Astrocyte of the spinal cord (primary cell): ENCODE measurements at places on chromosomes 3 and 15.
A peak's percentile ranks its signal among the peaks of the same experiment; 100 is the strongest.

- DNase-seq: no peak
Observed at GRCh38 chr3:125470671-125471070, 49.3 kb downstream of the SNX4 start.

- DNase-seq: no peak
Observed at GRCh38 chr15:73889053-73889761, 15.8 kb downstream of the TBC1D21 start.

GRCh38 chr15:48149858-48150257, 28.2 kb downstream of the MYEF2 start:
- peak; percentile 67 for DNase-seq

DNA sequence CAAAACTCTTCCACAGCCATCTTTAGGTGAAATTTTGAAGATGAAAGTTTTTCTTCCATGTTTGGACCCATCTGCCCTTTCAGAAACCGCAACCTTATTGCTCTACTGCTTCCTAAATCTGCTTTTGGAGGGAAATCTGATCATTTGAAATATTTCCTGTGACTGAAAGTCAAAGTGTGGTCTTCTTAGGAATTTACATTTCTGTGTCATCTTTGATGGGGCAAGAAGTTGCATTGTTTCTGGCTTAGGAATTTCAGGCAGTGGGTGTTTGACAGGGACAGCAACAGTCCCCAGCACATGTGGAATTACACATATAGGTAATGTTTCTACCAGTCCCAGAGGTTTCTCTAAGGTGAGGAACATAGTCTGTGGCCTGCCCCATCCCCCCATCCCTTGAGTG, 5.3 kb upstream of the TYRO3 start:
- DNase-seq: no peak

- no peak for DNase-seq
Observed at GRCh38 chr3:194664857-194665256, 7.1 kb downstream of the LSG1 start.

DNA sequence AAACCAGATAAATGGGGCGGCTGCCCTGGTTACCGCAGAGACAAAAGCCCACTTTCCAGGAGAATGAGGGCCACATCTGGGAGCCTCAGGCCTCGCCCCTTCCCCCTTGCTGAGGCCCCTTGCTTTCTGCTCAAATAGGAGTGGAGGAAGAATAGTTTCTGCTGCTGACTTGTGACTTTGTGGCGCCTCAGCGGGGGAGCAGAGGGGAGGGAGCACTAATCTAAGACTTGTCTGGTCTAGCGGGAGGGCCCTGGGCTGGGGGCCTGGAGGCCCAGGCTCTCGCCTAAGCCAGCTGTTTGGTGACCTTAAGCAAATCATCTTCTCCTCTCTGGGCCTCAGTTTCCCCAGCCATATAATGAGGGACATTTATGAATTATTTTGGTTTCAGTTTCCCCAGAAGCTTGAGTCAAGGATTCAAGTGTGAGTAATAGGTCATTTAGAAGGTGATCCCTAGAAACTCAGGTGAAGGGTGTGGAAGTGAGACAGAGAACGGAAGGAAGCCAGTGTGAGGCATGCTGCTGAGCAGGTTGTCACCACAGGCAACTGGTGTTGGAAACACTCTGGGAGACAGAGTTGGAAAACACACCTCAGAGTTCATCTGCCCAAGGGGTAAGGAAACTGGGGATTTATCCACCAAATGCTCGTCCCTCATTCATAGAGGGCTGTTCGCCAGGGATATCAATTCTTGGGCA, 25.9 kb upstream of the SMAD3 start:
- no peak for DNase-seq

- DNase-seq: no peak
Observed at GRCh38 chr3:127265581-127265981, 22.3 kb downstream of the PRR20G start.

DNA sequence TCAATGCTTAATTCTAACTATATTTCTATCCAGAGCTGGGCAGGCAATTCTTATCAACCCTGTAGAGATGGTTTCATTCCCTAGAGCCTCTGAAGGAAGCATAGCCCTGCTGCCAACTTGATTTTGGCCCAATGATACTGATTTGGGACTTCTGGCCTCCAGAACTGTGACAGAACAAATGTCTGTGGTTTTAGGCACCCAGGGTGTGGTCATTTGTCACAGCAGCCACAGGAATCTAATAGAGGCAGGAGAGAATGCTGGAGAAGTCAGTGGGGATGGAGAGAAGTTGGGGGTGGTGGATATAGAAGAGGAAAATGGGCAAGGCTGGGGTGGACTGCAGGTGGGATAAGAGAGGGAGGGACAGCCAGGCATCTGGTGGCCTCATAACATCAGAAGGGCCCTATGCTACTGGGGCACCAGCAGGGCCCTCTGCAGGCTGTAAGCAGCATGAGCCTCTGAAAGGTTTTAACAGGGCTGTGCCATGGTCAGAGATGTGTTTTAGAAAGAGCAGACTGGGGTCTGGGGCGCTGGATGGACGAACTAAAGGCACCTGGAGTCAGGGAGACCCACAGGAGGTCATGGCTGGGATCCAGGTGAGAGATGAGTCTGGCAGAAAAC, 19.8 kb downstream of the MRPS11 start:
- no peak for DNase-seq

- DNase-seq: no peak
Observed at GRCh38 chr3:135329479-135329878, 534.4 kb downstream of the EPHB1 start.

GRCh38 chr15:43918717-43919116, 91.9 kb downstream of the WDR76 start:
- no peak for DNase-seq

- DNase-seq: peak; percentile 48
Observed at GRCh38 chr3:65945480-65945879, 93.2 kb downstream of the MAGI1 start.

DNA sequence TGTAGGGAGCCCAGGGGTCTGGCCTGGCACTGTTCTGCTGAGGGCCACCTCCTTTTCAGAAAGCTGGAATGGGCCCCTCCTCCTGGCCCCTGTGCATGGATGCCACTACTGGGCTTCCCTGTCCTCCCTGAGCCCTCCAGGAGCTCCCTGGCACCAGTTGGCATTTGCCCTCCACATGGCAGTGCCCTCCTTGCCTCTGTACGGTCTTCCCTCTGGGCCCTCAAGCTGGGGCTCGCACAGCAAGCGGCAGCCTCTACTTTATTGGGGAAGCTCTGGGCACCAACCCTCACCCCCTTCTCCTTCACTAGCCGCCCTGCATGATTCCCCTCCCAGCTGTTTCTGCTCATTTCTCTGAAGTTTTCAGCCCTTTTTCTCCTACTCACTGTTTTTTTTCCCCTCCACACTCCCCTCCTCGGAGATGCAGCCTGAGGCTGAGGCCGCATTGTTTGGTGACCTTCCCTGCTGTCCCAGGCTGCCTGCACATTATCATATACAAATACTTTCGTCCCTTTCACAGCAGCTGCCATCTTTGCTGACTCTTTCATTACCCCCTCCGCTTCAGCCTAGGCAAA, 127.3 kb downstream of the EEFSEC start:
- no peak for DNase-seq

DNA sequence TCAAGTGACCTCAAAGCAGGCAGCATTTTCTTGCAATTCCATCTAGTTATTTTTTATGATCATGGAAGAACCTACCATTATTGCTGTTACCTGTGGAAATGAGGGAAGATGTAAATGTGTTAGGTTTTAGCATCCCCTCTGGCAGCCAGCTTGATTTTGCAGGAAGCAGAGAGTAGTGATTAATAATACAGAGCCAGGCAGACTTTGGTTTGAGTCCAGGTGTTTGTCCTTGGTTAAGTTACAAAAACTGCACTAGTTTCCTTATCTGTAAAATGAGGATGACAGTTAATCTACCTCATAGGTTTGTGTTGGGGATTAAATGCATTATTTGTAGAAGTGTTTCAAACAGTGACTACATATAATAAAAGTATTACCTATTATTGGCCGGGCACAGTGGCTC, 6.7 kb upstream of the ZNF621 start:
- no peak for DNase-seq
